DMS 273 treated with DMSO at 0.1 percent for 48 hours (cell line): ENCODE measurements at places on chromosomes 2 and 18.

GRCh38 chr2:97998431-97999005, 2.8 kb upstream of the TMEM131 start:
- no peak for DNase-seq

DNA sequence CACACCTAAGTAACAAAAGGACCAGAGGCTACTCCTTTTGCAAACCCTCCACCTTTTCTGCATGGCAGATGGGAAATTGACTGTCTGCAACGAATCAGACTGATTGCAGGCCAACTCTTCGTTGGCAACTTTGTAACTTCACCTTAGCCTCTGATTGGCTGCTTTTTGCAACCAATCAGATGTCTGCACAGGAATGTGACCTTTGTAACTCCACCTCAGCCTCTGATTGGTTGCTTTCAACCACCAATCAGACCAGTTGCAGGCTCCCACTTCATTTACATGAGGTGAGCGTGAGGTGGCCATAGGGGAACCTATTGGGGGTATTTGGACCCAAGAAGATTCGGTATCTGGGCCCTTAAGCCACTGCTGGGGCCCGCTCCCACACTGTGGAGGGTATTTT, 209.0 kb downstream of the EN1 start:
- no peak for DNase-seq

DNA sequence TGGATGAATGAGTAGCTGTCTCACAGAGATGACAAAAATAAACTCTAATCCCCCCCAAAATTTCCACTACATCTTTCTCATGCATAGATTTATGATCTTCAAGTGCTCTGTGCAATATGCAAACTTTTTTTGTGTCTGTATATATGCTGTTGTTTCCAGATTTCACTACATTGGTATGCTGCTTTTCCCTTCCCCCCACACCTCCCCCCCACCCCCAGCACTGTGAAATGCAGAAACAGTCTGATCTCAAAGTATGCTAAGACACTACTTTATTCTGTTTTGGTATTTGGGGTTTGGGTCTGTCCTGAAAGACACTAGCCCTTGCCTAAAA, 524 bp upstream of the KLHL14 start:
- DNase-seq: no peak

DNA sequence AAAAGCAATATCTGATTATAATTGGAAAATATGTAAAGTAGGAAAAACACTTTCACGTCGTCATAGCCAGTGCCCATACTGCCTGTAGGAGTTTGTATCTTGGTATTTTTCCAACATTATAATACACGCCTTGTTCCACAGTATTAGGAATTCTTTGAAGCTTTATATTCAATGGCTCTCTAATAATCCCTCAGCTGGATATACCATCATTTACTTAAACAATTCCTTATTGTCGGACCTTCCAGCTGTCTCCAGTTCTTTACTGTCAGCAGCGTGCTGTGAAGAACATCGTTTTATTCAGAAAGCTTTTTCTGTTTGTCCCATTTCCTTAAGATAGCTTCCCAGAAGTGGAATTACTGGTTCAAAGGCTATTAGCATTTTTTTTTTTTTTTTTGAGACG, 31.7 kb downstream of the ATP6V1C2 start:
- DNase-seq: no peak

GRCh38 chr2:85131116-85131515, 2.1 kb upstream of the TCF7L1 start:
- no peak for DNase-seq

GRCh38 chr2:3460831-3461800, 58.2 kb downstream of the ADI1 start:
- no peak for DNase-seq

- DNase-seq: no peak
Measured at GRCh38 chr2:208096080-208096479, 28.2 kb downstream of the CRYGD start.

GRCh38 chr18:50870138-50870845, 8.6 kb upstream of the ME2 start:
- DNase-seq: no peak

DNA sequence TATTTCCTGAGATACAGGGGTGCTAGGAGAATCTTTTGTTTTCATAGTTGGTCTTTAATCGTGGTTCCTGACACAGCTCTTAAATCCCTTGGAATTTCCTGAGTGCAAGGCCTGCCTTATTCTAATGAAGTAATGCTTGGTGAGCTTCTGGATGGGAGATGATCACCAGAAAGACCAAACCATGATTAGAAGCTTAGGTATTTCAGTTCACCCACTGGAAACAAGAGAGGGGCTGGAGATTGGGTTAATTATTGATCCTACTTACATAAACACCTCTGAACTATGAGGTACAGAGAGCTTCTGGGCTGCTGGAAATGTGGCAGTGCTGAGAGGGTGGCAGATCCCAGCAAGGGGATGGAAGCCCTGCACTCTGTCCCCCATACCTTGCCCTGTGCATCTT, 406.8 kb downstream of the THSD7B start:
- no peak for DNase-seq

GRCh38 chr2:99259465-99259864, 4.0 kb upstream of the LYG2 start:
- DNase-seq: no peak

- DNase-seq: no peak
Measured at GRCh38 chr18:78636260-78636659, 343.4 kb upstream of the SALL3 start.

DNA sequence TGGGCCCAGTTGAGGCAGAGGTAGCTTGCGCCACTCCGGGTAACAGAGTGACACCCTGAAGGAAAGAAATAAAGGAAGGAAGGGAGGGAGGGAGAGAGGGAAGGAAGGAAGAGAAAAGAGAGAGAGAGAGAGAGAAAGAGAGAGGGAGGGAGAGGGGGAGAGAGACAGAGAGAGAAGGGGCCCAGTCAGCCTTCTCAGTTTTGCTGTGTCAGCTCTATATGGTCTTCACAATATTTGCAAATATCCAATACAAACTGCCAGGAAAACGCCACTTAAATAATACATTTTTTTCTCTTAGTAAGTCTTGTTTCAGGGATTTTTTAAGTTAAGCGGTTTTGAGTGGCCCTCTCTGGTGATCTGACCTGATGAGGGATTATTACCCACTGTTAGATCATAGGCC, 5.6 kb upstream of the CHMP1B start:
- no peak for DNase-seq

DNA sequence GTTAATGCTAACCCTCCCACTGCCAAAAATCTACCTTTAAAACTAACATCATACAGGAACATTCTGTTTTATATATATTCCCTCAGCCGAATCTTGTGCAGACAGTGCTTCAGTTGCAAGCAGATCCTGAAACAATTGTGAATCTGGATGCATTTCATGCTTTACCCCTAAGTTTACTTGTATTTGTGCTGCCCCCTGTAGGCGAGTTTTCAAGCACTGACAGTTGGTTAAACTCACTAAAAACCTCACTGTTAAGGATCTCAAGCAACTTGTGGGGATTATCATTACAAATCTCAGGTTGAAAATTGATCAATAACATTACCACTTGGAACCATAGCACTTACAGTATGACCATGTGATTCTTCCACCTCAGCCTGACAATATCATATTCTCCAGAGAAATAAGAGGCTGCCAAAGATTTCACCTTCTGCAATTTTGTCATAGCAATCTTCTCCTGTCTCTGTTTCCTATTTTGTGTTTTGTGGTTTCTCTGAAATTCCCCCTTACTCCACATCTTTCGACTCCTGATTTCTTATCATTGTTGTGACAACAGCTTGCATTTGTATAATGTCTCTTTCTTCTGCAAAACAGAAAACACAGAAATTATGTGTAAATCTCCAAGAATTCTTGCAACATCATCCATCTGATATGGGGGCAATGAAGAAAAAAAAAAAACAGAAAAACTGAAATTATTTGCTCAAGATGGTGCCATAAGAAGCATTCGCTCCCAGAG, 354.6 kb upstream of the SETBP1 start:
- DNase-seq: no peak

- no peak for DNase-seq
Measured at GRCh38 chr2:118274841-118275510, 186.7 kb downstream of the INSIG2 start.

DNA sequence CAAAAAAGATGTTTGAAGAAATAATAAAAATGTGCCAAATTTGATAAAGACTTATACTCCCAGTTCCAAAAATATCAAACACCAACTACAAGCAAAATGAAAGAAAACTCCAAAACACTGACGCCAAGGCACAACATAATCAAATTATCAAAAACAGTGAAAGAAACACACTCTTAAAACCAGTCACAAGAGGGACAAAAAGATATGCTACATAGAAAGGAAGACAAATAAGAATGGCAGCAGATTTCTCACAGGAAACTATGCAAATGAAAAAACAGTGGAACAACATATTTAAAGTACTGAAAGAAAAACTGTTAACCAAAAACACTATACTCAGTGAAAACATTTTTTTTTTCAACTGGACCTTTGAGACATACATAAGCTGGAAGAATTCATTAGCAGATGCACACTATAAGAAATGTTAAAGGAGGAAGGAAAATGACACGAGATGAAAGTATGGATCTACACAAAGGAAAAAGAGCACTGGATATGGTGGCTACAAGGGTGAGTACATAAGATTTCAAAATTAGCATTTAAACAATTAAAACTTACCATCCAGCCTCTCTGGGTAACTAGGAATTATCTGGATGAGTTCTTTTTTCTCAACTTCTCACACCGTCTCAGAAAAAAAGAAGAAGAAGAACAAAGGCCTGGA, 94.0 kb upstream of the ACVR1C start:
- DNase-seq: no peak

GRCh38 chr2:105546628-105546974, 147.8 kb upstream of the FHL2 start:
- DNase-seq: no peak

GRCh38 chr2:43766006-43766405, 7.8 kb upstream of the DYNC2LI1 start:
- no peak for DNase-seq

DNA sequence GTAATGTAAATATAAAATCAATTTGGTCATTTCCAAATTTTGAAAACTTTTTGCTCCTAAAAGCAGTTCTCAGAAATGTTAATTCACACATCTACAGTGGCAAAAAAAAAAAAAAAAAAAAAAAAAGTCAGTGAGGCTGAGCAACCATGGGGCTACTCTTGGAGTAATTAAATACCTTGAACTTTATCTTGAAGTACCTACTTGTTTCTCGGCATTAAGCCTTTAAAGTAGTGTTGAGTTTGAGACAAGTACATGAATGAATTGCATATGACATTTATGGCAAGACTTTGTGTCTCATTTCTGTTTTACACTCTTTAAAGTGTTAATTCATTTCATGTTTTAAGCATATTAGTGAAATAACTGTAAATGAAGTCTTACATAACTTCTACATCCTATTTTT, 613.3 kb downstream of the XIRP2 start:
- no peak for DNase-seq

GRCh38 chr2:25977768-25978167, 4.5 kb downstream of the KIF3C start:
- DNase-seq: no peak

DNA sequence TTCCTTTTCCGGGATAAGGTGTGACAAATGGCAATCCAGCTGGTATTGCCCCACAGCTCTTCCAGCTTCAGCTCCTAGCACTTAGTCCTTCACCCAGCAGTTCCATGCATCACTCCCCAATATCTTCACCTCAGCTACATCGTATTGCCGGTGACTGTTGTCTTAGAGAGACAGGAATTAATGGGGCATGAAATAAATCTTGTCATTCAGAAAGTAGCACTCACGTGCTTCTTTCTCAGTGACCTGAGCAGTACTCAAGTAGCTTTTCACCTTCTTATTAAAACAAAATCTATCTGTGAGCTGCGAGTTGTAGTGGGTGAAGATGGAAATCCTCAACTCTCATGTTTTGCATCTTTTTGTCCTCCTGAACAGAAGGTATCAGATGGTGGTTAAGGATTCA, 72.8 kb downstream of the PTH2R start:
- no peak for DNase-seq

DNA sequence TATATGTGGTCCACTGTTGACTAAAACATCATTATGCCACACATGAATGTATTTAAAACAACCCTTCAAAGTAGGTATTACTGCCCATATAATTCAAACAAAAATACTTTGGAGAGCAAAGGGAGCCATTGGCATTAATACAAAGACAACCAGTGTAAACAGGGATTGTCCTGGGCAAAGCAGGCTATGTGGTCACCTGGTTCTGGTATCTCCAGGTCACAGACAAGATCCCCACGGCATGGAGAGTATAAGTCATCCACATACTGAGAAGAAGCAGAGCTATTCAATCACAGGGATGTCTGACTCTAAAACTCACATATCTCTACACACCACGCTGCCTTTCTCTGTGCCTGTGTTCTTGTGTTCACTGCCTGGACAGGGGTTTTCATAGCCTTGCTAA, 81.4 kb upstream of the BZW1 start:
- DNase-seq: no peak

DNA sequence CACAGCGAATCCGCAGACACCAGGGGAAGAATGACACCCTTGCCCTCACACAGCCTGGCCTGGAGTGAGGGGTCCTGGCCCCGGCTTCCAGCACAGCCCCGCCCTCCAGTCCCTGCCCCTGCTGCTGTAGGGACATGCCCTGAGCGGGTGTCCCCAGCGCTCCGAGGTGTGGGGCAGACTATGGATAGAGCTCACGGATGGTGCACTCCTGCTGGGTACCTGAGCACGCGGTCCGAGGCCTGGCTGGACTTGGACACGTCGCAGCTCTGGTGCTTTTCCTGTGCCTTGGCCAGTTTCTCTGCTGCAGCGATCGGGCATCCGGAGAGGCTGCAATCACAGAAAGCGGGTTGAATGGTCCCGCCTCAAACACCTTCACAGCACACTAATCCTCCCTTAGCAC, 165.7 kb upstream of the PXDN start:
- no peak for DNase-seq

- DNase-seq: no peak
Measured at GRCh38 chr2:230961091-230961491, 34.8 kb upstream of the SPATA3 start.

GRCh38 chr18:41969881-41970280, 14.8 kb downstream of the PIK3C3 start:
- no peak for DNase-seq

DNA sequence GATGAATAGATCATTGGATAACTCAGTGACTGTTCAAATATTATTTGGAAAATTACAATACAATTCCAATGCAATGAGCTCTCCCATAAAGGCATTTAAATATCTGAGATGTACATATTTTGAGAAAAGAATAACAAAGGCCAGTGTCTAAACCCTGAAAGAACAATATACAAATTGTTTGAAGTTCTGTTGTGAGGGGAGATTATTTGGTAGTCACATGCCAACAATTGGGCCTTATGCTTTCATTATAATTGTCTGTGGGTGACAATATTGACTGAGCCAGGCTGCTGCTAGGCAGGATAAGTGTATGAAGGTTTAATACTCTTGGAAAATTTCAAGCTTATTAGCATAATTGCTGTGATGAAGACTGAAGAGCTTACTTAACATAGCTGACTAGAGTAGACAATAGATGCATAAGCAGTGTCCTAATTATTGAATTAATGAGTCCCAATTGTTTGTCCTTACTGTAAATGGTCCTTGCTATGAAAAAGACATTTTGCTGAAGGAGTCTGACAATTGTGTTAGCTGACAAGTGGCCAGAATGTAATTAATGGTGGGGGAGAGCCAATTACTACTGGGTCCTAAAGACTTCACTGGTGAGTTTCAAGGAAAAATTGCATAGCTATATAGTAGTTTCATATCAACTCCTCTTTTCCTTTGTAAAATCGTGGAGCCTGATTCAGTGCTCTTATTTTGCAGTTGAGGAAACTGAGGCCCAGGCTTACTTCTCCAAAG, 5.0 kb upstream of the SMAD2 start:
- no peak for DNase-seq

GRCh38 chr18:58466636-58467205, 162.2 kb downstream of the ALPK2 start:
- no peak for DNase-seq

- no peak for DNase-seq
Measured at GRCh38 chr18:70181015-70181414, 24.5 kb downstream of the RTTN start.

- no peak for DNase-seq
Measured at GRCh38 chr2:161044095-161044865, 115.9 kb upstream of the TANK start.
